ENCODE measurements at places on chromosomes 2 and 18. TPM values are rescaled to one million over a fixed set of nuclear protein-coding genes. Genes with fewer than 3 reads are reported as not detected.

Gene ALKAL2
- 0.60 TPM for total RNA-seq

GRCh38 chr2:99961196-99961913 lies 181.0 kb downstream of the AFF3 start:
- no peak overlapping the region for H3K27ac ChIP-seq
- H3K36me3 ChIP-seq = no peaks in the 10 kb centered on the region
- DNase-seq = no peak
- no peak overlapping the region for H3K4me3 ChIP-seq
- no peaks in the 10 kb centered on the region for H3K27me3 ChIP-seq

Gene GCKR
- total RNA-seq = not detected

DNA sequence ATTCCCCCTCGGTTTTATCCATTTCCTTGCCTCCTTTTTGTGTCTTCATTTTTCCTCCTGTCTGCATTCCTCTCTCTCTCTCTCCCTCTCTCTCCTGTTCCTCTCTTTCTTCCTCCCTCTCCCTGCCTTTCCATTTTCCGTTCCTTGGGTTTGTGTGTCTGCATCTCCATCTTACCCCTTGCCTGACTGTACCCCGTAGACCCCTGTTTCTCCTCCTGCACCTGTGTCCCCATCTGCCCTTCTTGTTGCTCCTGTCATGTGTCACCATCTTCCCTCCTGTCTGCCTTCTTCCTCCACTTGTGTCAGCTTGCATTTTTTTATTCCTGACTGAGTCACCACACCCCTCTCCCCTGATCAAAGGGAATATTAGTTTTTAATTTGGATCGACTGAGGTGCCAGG lies 1.8 kb downstream of the CDK5R2 start:
- no peaks in the 10 kb centered on the region for H3K36me3 ChIP-seq
- H3K4me1 ChIP-seq = peaks cover 18% of the 10 kb centered on the region
- no peak overlapping the region for H3K27ac ChIP-seq
- no peak for DNase-seq
- peaks cover 77% of the 10 kb centered on the region for H3K27me3 ChIP-seq
- peak overlapping the region; percentile 67 for H3K4me3 ChIP-seq

DNA sequence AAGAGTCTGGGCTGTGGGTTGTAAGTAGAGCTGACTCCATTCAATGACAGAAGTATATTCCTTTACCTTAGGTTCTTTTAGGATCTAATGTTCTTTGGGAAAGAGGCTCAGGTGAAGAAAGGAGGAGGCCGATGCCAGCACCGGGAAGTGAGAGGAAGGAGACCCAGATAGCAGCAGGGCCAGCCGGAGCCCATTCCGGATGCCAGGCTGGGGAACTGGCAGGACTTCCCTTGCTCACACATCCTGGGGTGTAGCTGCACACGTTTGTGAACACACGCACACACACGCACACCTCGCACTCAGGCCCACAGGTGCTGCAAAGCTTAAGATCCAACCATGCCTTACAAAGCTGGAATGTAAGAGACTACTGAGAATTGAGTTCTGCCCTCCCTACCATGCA lies 95.8 kb upstream of the SMAD2 start:
- no peak overlapping the region for H3K4me3 ChIP-seq
- H3K4me1 ChIP-seq = peaks cover 5% of the 10 kb centered on the region
- no peak for DNase-seq
- H3K27me3 ChIP-seq = peaks cover 13% of the 10 kb centered on the region
- no peaks in the 10 kb centered on the region for H3K36me3 ChIP-seq

Measured in activated T-cell treated with anti-CD3 and anti-CD28 coated beads, Interleukin-2, amount 50 U/mL, for 72 hours (primary cell).